Non-pigmented ciliary epithelial cell (primary cell): ENCODE measurements at places on chromosomes 12 and 14.

GRCh38 chr12:102120886-102121285 lies 903 bp downstream of the PARPBP start:
- no peak for DNase-seq

DNA sequence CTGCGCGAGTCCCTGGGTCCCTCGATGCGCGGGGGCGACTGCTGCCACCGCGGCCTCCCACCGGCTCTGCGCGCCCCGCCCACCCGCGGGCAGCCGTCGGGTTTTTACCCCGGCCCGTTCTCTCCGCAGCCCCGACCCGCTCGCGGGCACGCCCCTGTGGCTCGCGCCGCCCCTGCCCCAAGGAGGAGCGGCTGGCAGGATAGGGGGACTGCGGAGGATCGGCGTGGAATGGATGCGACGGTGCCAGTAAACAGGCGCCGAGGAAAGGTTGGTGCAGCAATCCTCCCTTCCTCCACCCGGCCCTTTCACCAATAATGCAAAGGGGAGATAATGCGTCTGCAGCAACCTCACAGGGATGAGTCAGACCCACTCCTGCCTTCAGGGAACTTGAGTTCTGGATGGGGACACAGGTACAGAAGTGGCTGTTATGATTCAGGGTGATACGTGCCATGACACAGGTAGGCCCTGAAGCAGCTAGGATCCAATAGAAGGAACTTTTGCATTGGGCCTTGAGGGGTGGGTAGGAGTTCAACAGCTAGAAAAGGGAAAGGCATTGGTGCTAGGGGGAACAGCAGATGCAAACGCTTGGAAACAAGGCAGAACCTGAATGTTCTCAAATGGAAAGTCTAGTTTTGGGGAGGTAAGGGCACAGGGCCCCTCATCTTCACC lies 554 bp upstream of the DEGS2 start:
- no peak for DNase-seq

DNA sequence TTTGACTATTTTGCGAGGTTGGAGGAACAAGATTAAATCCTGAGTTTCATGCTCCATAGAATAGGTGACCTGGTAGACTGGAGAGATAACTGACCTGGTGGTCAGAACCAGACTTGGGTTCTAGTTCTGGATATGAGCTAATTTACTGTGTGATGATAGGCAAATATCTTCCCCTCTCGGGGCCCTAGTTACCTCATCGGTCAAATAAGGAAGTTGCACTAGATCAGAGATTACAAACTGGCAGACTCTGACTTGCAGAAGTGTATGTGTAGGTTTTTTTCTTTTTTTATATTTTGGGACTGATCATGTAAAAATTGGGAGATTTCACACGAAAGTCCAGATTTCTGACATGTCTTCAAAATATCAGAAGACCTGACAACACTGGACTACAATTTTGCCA lies 37.0 kb downstream of the RPH3A start:
- no peak for DNase-seq

- no peak for DNase-seq
These were observed 86.0 kb upstream of the LGR5 start for GRCh38 chr12:71353607-71354006.

- no peak for DNase-seq
These were observed 322.9 kb downstream of the BCL11B start for GRCh38 chr14:98949051-98949450.

GRCh38 chr14:97477353-97477752 lies 680.2 kb downstream of the VRK1 start:
- DNase-seq, result no peak

- no peak for DNase-seq
These were observed 97.3 kb downstream of the INSM2 start for GRCh38 chr14:35631071-35631805.

DNA sequence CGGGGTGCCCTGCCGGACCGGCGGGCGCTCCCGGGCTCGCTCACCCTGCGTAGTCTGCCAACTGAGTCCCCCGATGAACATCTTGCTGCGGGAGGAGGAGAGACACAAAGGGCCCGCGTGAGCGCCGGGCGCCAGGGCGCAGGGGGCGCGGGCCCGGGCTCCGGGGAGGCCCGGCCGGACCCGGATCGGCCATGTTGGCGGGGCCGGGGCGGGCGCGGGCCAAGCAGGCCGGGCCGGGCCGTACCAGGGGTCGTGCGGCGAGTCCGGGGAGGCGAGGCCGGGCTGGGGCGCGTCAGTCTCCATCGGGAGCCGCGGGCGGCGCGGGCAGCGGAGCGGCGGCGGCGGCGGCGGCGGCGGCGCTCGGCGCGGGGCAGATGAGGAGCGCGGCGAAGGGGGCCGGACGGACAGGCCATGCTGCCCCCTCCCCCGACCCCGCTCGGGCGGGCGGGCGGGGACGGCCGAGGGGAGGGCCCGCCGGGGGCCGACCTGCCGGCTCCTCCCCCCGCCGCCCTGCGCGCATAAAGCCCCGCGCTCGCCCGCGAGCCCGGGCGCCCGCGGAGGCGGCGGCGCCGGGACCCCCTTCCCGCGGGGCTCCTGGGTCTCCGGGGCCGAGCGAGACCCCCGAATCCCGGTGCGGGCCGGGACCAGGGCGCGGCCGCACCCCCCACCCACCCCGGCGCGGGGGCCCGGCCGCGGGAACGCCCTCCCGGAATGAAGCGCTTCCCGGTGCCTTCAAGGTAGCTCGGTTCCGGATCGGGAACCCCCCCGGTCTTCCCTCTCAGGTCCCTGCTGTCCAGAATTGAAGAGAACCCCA lies at the start of gene MSI1:
Gene MSI1, minus strand, starts transcription at position 376 of the 814 bp plus-strand sequence. Its CDS starts 73 bp downstream, at position 303.
- no peak for DNase-seq

GRCh38 chr14:103633391-103633790 lies 4.4 kb downstream of the KLC1 start:
- no peak for DNase-seq

DNA sequence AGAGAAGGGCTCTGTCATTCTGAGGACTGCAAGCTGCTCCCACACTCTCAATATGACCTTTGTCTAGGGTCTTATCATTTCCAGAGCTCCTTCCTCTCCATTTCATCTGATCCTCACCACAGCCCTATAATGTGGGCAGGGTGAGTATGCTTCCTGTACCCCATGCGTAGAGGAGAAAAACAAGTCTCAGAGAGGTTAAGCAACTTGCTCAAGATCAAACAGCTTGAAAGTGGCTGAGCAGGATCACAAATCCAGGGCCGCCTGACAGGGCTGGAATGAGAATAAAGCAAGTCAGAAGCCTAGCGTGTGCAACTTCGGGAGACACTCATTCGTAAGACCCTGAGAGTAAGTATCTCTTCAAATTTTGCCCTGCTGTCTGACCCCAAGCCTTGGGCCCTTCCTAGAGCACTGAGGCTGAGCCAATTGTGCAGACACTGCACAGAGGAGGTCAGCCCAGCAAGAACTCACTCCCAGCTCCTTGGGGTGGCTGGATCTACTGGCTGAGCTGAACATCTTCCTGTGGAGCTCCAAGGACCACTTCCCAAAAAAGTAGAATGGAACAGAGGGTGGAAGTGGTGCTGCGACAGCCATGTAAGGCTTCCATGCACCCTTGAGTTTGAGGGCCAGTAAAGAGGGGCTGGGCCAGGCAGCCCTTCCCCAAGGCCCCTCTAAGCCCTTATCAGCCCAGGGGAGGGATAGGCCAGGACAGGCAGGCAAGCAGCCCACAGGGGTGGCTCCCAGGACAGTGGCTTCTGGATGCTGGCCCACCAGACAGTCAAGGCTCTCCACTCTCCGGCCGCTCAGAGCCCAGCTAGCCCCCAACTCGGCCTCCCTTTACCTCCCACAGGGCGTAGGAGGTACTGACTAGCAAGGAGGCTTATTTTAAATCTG lies 10.5 kb downstream of the ZFP36L1 start:
- DNase-seq, result no peak

- DNase-seq, result no peak
These were observed 33.2 kb upstream of the HELB start for GRCh38 chr12:66269142-66269541.

- DNase-seq, result no peak
These were observed 218 bp downstream of the LYSET start for GRCh38 chr14:93185349-93185720.

DNA sequence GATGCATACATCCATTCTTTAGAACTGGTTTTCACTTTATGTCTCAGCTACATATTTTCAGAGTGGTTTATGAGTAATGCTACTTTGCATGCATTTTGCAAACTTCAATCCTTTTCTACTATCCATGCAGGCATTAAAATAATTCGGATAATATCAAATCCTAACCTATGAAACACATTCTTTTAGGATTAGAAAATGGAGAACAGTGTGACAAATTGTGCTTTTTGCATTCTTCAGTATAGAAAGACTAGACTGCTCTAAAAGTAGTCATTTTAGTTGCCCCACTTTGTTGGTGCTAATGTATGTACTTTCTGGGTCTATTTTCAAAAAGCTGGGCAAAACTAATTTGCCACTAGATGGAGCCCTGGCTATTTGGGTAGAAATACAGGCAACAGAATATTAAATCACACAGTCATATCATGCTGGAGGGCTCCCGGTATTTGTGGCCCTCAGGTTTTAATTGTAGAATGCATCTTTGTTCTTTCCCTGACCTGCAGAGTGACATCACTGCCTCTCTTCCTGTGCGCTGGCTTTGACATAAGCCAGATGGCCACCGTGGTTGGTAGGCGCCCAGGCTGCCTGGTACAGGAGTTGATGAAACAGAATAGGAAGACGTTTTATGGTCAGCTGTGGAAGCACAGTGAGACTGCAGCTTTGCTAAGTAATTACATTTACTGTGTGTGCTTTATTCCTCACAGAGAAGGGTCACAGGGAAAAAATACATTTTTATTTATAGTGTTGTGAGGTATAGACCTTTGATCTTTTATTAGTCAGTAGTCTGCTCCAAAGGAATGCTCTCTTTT lies 28.1 kb downstream of the MSRB3 start:
- no peak for DNase-seq

DNA sequence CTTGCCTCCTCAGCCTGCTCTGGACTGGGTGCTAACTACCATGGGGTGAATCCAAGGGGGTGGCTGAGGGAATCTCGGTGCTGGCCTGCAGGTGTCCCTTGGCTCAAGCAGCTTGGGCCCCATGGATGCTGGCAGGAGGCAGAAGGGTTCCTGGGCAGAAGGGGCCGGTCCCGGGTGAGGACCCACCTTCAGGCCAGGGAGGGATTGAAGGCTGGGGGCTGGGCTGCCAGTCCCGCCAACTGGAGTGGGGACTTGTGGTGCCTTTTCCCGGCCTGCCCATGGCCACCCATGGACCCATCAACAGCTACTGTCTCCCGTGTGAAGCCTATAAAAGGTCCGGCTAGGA lies 550.1 kb downstream of the SLC6A15 start:
- no peak for DNase-seq

DNA sequence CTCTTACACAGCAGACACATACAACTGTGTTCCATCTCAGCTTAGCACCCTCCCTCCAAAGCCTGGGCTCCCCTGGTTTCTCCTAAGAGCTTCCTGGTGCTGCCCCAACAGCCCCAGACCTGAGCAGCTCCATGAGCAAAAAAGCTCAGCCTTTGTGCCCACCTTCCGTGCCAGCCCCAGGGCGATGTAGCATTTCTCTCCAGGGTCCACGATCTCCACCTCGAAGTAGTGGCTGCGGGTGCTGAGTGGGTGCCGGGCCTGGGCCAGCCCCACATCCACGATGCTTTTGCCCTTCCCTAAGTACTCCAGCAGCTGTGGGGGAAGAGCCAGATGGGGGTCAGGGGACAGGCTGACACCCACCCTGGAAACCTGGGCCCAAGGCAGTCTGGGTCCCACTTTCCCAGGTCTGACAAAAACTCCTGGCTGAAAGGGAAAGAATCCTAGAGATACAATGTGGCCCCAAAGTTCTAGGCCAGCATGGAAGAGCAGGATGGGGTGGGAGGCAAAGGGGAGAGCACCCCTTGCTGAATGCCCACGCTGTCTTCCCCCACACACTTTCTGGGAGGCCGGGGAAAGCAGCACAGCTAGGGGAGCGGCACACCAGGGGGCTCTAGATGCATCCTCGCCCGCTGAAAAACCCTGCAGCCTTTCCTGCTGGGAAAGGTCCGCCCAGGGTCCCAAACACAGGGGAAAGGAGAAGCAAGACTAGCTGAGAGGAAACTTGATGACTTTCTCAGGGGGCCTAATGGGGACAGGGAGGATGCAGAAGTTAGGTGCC lies 11.0 kb downstream of the SPRYD3 start:
- no peak for DNase-seq

GRCh38 chr12:121448771-121449315 lies 48.9 kb downstream of the RNF34 start:
- no peak for DNase-seq

GRCh38 chr12:122013791-122014590 lies 7.7 kb upstream of the BCL7A start:
- no peak for DNase-seq

DNA sequence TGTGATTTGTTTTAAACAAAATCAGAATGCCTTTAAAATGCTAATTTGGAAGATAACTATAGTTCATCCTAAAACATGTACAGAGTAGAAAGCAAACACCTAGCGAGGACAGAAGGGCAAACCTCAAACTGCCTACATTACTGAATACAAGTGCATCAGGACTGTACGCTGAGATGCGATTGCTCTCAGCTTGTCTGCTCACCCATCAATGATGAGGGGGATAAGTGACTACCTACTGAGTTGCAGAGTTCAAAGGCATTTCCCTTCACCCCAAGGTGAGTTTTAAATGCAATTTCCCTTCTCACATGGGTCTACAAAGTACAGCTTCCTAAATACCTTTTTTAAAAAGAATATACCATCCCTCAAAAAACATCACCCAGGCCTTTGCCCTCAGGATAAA lies 52.9 kb downstream of the PHLDA1 start:
- no peak for DNase-seq

DNA sequence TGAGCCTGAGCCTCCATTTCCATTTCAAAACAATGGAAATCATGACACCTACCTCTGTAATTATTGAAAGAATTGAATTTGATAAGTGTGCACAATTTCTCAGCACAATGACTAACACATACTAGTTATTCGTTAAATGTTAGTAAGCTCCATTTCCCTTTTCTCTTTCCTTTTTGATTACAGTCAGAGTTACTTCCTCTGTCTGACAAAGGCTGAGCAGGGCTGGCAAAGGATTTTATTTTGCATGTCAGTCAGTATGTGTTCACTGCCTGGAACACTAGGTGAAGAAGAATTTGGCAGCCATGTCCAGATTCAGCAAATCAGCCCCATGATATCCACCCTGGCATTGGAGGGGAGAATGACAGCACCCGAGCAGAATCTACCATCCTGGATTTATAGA lies 12.2 kb upstream of the RHOJ start:
- no peak for DNase-seq

DNA sequence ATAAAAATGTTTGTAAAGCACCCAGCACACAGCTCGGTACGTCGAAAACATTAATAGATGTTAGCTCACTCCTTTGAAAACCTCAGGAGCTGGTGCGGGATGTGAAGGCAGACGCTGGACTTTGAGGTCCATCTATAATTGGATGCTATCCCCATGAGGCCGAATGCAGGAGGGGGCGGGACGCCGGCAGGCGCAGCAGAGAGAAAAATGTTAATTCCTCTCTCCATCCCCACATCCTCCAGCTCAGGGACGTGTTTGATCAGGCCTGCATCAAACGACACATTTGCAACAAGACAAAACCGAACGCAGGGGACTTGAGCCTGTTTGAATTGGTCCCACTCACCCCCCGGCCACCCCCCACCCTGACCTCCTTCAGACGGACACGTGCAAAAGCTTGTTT lies 231.0 kb downstream of the RBM19 start:
- no peak for DNase-seq
